ENCODE measurements at places on chromosomes 13 and 19.
A peak's percentile ranks its signal among the peaks of the same experiment; 100 is the strongest.

- peak; percentile 42 for DNase-seq
Observed at GRCh38 chr19:19385896-19386869, 19.3 kb upstream of the GATAD2A start.

DNA sequence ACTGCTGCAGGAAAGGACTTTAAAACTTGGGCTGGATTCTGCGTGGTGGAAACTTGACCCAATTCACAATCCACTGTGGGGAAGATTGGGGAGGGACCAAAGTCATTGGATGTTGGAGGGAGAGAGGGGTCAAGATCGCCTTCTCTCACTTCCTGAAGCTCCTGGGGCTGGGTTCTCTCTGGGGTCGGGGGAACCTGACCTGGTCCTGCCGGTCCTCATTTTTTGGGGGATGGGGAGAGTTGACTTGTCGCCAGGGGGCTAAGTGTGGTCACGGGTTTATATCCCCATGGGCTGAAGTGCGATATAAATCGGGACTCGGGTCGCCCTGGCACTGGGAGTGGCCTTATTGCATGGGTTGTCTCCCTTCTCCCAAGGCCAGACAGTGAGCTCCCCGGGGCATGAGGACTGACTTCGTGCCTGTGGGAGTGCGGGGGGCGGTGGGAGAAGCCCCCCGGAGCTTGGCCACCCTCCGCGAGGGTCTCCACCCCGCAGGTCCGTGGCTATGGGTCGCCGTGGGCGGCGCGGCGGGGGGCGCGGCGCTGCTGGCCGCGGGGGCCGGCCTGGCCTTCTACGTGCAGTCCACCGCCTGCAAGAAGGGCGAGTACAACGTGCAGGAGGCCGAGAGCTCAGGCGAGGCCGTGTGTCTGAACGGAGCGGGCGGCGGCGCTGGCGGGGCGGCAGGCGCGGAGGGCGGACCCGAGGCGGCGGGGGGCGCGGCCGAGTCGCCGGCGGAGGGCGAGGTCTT, 6.3 kb downstream of the ICAM5 start:
- DNase-seq: no peak

DNA sequence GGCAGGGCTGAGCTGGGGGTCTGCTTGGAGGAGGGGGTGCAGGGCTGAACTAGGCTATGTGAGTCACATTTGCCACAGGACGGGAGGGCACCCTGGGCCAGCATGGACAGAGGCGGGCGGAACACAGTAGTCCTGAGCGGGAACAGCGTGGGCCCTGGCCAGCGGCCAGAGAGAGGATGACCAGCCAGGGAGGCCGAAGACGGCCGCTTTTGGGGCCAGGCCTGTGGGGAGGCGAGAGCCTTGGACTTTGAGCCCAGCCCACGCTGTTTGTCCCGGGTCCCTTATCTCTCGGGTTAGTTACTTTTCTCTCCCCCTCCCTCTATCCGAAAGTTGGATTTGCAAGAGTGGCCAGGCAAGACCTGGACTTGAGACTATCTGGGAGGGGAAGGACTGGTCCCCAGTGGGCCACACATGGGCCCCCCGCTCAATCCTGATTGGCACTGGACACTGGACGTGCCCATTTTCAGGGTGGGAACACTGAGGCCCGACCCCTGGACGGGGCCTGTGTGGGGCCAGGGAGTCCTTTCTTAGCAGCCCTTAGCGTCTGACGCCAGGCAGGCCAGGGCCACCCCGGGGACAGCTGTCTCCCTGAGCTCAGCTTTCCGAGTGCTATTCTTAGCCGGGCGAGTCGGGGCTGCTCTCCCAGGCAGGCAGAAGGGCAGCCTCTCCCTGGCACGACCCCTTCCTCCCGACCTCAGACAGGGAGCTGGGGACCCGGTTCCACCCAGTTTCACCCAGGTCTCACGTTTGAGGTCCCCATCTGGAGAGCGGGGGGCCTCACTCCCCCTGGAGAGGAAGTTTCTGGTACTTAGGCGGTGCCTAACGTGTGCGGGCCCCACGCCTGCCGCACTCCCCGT, 833 bp downstream of the GAMT start:
- no peak for DNase-seq

- no peak for DNase-seq
Observed at GRCh38 chr19:7287722-7288121, 6.5 kb downstream of the INSR start.

DNA sequence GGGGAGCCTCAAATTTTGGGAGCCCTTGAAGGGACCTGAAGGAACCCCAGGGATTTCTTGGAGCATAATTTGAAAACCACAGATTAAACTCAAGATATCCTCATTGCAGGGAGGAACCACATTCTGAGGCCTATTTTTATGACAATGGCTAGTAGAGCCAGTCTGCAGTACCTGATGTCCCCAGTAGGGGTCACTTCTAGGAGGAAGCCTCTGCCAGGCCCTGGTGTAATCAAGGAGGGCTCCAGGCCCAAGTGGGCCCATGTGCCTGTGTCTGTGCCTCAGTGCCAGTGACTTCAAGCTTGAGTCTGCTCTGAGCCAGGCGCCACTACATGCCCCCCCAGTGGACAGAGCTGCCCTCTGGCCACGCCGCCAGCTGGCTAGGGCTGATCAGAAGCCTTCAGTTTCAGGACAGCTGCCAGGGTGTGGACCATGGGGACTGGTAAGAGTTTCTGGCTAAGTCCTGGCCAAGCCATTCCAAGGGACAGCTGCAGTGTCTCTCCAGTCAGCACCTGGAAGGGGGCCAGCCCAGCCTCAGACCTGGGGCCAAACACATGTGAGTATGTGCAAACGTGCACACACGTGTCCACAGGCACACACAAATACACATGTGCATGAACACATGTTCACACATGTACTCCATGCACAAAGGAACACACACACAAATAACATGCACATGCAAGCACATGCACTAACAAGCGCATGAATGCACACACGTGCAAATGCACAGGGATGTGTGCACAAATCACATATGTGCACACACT, 20.5 kb upstream of the SLC7A10 start:
- DNase-seq: no peak

DNA sequence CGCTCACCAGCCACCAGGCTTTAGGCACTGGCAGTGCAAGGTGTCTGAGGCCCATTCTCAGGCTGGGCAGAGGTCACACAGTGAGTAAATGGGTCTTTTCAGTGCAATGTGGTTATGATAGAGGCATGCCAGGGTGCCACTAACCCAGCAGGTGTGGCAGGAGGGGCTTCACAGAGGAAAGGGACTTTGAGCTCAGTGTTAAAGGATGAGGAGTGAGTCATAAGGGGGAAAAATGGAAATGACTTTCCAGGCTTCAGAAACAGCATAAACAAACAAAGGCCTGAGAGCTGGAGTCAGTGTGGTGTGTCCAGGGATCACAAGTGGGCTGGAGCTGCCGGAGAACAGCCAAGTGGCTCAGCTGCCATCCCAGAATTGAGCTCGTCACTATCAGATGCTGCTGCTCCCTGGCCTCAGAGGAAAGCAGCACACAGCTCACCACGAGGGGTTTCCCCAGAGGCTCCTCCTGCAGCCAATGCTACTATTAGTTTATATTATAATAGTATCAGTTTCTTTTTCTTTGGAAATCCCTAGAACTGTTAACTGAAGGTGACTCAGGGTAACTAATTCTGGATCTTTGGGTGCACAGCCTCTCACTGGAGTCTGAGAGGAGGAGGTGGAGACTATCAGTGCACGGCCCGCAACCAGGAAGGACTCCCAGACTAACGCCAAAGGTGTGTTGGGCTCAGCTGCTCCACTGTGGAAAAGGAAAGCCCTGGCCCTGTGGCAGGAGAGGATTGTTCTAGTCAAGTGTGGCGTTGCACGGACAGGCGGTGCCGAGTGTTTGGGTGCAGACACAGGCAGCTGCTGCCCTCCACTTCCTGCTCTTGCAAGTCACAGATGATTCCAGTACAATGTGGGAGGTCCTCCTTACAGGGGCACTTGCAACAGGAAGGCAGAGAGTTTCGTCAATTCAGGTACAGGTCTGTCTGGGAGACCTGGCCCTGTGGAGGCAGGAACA, 39.5 kb downstream of the DHRS12 start:
- DNase-seq: peak; percentile 35

DNA sequence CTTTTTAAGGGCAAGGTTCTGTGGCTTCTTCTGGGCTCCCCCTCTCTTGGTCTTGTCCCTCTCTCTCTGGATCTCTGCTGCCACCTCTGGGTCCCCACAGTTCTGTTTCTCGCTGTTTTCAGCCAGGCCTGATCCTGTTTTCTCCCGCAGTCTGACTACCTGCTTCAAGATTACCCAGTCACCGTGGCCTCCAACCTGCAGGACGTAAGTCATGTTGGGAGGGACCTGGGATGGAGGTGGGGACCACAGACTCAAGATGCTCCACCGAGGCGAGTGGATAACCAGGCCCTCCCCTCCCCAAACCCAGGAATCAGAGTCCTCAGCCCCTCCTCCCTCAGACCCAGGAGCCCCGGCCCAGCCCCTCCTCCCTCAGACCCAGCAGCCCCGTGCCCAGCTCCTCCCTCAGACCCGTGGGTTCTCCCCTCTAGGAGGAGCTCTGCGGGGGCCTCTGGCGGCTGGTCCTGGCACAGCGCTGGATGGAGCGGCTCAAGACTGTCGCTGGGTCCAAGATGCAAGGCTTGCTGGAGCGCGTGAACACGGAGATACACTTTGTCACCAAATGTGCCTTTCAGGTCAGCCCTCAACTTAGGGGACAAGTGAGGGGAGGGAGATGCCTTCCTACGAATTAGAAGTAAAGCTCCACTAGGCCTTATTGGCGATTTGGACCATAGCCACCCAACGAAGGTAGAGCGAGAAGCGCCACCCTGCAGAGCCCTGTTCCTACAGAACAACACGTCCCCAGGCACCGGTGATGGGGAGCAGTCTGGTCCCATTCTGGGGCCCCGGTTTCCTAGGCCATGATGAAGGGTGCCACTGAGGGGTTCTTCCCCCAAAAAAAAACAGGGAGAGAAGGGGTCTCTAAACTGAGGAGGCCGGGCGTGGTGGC, 2.2 kb downstream of the FLT3LG start:
- peak; percentile 52 for DNase-seq
